ENCODE measurements at places on chromosomes 1 and 21.

GRCh38 chr1:158689110-158689509 is 2.6 kb upstream of the SPTA1 start:
- no peak for DNase-seq

DNA sequence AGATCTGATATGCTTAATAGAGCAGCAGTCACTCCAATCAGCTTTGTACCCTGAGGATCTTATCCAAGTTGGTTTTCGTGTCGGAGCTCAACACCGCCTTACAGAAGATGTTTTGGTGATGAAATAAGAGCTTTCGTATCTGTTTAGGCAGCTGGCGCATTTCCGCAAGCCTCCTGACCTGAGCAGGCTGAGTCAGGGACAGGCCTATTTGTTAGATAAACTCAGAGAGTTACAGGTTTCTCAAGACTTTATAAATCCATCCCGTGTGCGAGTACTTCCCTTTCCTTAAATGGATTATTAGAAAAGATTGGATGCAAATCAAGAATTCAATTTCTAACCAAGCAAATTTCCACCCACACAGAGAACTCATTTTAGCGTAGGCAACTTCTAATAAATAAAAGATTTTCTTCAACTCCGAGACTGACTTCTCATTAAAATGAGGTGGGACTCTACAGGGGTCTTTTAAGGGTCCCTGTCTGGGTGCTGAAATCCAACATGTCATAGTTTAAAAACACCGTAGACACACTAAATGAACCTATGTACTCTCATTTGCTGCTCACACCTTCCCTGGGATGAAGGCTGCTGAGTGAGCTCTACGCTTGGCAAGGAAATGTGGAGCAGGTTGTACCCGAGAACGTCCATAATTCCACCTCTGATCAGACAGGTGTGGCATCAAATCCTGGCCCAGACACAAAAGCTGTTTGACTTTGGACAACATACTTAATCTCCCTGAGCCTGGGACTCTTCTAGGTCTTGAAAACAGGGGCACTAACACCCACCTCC is 106.9 kb upstream of the F3 start:
- no peak for DNase-seq

GRCh38 chr1:154605534-154605933 is 2.5 kb downstream of the ADAR start:
- no peak for DNase-seq

DNA sequence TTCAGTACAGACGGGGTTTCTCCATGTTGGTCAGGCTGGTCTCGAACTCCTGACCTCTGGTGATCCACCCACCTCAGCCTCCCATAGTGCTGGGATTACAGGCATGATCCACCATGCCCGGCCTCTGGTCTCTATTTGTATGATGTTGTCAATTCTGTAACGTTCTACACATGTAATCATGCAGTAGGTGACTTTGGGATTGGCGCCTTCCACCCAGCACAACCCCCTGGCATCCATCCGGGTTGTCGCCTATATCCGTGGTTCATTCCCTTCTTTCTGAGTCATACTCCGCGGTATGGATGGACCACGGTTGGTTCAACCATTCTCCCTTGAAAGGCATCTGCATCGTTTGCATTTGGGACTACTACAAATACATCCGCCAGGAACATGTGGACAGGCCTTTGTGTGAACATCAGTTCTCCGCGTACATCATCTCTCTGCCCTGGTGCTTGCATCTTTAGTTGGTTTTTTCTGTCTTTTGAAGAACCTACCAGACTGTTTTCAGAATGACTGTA is 72.1 kb downstream of the PDE9A start:
- DNase-seq, result no peak

- DNase-seq, result no peak
These were observed 480 bp downstream of the DPYD start for GRCh38 chr1:97920276-97920831.

GRCh38 chr1:36381405-36381804 is 4.3 kb downstream of the STK40 start:
- no peak for DNase-seq

- no peak for DNase-seq
These were observed 39.4 kb downstream of the PLXNA2 start for GRCh38 chr1:208204779-208205178.

DNA sequence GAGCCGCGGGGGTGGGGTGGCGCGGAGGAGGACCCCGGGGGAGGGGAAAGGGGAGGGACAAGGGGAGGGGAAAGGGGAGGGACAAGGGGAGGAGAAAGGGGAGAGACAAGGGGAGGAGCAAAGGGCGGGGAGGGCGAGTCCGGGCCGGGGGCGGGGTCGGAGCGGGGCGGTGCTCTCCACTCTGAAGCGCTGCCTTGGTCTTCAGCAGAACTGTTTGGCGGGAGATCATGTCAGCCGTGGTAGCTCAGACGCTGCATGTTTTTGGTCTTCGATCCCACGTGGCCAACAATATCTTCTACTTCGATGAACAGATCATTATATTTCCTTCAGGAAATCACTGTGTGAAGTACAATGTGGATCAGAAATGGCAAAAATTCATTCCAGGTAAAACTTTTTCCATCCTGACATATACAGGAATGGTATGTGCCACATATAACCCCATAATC is 420 bp downstream of the CFAP57 start:
- peak; percentile 84 for DNase-seq

GRCh38 chr1:73604739-73605138 is 593.2 kb downstream of the LRRIQ3 start:
- no peak for DNase-seq

DNA sequence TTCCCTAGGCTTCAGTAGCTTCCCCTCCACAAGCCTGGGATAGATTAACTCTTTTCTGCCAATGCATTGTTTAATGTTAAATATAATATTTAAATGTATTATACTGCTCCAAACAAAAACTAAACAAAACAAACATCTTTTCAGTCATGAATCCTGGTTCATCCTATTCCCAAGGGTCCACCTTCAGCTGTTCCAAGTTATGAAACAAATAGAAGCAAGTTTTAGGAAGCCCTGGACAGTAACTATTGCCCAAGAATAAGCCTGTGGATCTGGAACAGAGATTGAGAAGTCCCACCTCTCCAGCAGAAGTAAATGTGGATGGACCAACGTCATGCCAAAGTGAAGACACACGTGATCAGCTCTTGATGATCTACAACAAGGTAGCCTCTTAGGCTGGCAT is 408.1 kb downstream of the SETD4 start:
- no peak for DNase-seq

- DNase-seq, result no peak
These were observed 8.1 kb upstream of the COA7 start for GRCh38 chr1:52706136-52706670.

DNA sequence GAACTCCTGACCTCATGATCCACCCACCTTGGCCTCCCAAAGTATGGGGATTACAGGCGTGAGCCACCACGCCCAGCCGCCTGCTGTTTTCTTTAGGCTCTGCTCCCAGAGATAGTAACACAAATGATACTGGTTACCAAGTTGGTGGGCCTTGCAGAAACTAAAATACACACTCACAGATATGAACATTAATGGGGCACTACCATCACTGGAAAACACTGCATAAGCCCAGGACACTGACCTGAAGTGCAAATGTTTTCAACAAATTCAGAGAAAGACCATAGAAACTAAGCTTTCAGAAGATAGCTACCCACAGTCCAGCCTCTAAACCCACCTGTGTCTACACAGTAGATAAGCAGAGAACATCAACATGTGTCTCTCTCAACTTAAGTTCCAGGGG is 180.5 kb downstream of the FCRL5 start:
- no peak for DNase-seq

- DNase-seq, result no peak
These were observed 217.9 kb downstream of the NTNG1 start for GRCh38 chr1:107358619-107359327.

DNA sequence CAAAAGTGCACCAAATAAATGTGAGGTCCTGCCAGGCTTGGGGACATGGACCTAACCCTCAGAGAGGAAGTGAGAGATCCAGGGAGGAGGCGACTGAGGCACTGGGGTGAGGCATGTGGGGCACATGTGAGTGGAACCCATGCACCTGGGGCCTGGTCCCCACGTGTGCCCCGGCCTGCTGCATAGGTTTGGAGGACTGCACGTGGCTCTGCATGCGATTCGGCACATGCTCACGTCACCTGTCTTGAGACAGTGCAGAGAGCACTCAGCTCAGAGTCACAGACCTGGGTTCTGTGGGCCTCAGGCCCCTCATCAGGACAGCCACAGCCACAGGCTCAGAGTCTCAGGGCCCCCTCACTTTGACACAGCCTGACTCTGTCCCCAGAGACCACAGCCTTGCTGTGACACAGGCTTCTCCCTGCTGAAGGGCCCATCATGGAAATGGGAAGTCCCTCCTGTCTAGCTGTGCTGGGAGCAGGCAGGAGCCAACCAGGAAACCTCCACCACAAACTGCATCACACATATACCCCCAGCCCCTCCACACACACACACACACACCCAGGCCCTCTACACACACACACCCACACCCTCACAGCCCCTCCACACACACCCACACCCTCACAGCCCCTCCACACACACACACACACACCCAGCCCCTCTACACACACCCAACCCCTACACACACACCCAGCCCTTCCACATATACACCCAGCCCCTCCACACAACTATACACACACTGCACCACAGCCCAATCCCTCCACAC is 48.2 kb downstream of the SLC9A1 start:
- peak; percentile 21 for DNase-seq

GRCh38 chr1:183388735-183389134 is 29.4 kb downstream of the NMNAT2 start:
- no peak for DNase-seq

DNA sequence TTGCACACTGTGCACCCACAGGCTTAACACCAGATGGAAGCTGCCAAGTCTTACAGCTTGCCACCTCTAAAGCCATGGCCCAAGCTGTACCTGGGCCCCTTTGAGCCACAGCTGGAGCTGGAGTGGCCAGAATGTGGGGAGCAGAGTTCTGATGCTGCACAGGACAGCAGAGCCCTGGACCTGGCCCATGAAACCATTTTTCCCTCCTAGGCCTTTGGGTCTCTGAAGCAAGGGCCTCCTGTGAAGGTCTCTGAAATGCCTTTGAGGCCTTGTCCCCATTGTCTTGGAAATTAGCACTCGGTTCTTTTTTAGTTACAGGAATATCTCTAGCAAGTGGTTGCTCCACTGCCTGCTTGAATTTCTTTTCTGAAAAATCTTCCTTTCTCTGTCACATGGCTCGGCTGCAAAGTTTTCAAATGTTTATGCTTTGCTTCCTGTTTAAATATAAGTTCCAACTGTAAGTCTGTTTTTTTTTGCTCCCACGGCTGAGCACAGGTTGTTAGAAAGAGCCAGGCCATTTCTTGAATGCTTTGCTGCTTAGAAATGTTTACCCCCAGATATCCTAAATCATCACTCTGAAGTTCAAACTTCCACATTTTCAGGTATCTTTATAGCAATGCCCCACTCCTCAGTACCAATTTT is 156.8 kb upstream of the GORAB start:
- DNase-seq, result no peak

DNA sequence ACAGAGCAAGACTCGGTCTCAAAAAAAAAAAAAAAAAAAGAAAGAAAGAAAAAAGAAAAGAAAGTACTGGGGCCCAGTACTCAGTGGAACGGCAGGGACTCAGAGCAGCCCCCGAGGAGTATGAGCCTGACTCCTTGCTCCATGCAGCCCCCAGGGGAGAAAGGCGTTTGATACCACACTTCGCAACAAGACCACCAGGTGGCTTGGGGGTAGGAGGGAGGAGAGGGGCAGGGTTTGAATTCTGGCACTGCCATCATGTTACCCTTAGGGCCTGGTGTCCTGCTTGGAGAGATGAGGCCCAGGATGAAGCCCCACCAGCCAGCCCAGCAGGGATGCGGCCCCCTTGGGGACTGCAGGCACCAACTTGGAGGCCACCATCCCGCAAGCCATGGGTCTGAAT is 321.3 kb upstream of the VAMP3 start:
- no peak for DNase-seq

DNA sequence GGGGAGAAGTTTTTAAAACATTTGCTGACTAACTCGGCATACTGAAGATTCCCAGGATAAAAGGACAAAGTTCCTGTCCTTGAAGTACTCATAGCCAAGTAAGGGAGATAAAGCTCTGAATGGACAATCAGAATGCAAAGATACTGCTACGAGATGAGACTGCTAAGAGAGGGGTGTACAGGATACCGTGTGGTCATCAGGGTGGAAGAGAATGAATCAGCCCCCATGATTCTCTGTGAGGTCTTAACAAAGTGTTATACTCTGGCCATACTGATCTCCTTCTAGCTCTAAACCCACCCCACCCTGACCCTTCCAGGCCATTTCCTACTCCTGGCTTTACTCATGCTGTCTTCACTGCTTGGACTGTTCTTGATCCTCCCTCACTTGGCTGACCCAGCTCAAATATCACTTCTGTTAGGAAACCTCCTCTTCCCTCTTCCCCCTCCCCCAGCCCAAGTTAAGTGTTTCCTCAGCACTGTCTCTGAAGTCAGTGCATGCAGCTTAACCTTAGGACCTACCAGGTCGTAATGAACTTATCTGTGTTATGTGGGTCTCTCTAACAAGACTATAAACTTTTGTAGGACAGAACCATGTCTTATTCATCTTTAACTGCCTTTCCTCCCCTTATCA is 15.8 kb upstream of the MAGOH start:
- DNase-seq, result no peak

- DNase-seq, result no peak
These were observed 98.2 kb upstream of the LMO4 start for GRCh38 chr1:87230501-87230900.

Data from CD4-positive, alpha-beta T cell treated with Interferon alpha-2 for 1 hour (primary cell).